ENCODE measurements at places on chromosomes 13 and 19.

DNA sequence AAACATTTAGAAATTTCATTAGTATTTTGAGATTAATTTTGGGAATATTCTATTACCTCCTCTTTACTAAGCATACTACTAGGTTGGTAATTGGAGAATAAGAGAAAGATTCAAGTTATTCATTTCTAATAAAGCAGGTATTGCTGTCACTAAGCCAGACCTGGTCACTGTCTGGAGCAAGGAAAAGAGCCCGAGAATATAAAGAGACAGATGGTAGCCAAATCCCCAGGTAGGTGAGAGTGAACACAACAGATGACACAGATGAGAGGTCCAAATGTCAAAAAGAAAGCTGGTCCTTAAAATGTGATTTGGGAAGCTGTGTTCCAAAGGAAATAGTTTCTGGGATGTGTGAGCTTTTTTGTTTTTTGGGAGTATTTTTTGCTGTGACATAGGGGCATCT lies 128.6 kb downstream of the ZNF100 start:
- DNase-seq = no peak

GRCh38 chr19:18193388-18194180 lies 566 bp downstream of the MPV17L2 start:
- no peak for DNase-seq

GRCh38 chr19:51566489-51567100 lies 4.5 kb upstream of the ZNF175 start:
- DNase-seq = no peak

DNA sequence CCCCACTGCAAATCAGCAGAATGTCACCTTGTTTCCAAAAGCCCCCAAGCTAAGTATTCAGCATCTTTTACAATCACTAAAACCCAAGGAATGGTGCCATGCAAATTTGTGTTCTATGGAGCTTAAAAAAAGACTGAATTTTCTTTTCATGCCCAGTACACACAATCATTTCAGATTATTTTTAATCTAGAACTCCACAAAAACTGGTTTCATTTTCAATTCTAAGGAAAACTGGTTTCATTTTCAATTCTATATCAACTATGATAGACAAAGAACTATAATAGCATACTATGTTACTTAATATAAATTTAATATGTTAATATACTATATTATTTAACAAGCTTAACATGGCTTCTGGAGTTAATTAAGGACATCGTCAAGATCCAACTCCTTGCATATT lies 88.4 kb upstream of the DOCK9 start:
- DNase-seq = no peak

DNA sequence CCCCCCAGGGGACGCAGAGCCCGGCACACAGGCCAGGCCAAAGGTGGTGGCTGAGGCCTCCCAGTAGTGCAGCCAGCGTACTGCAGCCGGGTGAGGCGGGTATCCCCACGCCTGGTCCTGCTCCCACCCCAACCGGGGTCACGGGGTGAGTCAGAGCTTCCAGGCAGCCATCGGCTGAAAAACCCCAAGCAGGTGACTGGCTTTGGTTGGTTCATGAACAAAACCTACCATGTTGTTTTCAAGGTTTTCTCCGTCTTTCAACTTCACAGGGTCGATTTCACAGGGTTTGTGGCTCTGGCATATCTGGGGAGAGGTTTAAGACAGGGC lies 42.1 kb upstream of the C13orf46 start:
- no peak for DNase-seq

DNA sequence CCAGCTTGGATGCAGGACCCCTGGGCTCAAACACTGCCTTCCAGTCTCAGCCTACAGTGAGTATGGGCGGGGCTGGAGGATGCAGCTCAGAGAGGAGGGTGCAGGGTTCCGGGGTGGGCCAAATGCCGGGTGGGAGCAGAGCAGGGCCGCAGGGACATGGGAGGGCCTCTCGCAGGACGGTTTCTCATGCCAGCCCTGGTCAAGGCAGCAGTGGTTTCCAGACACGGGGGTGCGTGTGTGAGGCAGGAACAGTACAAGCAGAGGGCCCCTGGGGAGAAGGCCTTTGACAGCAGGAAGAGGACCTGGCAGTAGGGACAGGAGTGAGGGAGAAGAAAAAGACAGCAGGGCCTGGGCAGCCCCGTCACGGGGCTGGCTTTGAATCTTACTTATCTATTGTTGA lies 34.1 kb downstream of the CRTC1 start:
- no peak for DNase-seq

- DNase-seq = no peak
Observed at GRCh38 chr13:109868578-109869311, 82.4 kb upstream of the IRS2 start.

GRCh38 chr13:61187471-61187870 lies 228.2 kb downstream of the PCDH20 start:
- DNase-seq = no peak

DNA sequence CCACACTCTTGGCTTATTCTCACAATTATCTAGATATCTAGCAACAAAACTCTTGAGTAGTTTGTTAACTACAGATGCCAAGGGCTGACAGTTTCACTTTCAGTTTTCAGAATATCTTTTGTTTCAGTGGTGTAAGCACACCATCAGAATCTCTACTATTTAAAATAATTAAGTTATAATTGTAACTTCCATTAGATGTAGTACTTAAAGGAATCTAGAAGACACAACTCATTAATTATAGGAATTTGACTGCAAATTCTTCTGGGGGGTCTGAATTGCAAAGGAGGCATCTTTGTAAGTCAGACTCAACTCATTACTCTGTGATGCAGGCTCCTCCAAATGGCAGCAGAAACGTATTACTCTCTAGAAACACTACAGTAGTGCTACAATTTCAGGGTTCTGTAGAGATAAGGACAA lies 44.9 kb upstream of the USPL1 start:
- DNase-seq = no peak

DNA sequence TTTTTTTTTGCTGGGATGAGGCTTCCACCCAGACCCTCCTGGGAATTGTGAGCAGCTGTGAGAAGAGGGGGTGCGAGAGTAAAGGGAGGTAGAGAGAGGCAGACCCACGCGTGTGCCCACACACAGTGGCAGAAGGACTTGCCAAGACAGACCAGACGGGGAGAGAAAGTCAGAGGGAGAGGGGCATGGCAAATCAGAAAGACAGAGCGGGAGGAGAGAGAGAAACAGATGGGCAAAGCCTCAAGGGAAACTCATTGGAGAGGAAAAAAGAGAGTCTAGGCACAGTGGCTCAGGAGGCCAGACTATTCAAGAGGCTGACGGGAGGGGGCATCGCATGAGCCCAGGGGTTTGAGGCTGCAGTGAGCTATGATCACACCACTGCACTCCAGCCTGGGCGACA lies 17.0 kb downstream of the CATSPERG start:
- DNase-seq = no peak

DNA sequence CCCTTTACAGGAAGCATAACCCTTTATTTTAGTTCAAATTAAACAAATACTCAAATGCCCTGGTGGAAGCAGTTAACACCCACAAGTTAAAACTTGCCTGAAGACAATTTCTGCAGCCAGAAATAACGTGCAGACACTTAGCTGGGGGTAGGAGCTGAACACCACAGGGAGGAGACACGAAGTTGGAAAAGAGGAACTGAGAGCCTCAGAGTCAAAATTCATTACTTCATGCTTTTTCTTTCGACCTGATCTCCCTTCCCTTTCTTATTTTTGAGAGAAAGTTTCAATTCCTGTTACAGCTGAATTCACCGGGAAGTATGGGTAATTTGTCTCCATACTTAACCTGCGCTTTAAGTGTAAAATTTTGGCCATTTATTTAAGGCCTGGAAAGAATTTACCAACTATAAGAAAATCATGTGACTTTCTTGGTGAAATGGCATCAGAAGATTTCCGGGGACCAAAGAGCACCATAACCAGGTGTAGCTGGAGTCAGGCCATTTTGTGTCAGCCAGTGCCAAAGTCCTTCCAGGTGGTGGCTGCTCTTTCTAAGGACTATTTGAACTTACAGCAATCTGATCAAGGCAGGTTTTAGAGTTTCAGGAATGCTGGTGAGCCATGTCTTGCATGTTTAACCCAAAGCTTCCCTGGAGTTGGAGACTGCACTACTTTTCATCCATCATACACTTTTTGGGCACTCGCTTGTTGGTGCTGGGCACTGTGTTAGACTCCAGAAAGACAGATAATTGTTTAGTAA lies 46.5 kb upstream of the RCBTB2 start:
- DNase-seq = no peak

GRCh38 chr13:51590231-51590970 lies 6.1 kb downstream of the WDFY2 start:
- DNase-seq = no peak

- no peak for DNase-seq
Observed at GRCh38 chr19:41793414-41793727, 3.0 kb upstream of the CEACAM3 start.

DNA sequence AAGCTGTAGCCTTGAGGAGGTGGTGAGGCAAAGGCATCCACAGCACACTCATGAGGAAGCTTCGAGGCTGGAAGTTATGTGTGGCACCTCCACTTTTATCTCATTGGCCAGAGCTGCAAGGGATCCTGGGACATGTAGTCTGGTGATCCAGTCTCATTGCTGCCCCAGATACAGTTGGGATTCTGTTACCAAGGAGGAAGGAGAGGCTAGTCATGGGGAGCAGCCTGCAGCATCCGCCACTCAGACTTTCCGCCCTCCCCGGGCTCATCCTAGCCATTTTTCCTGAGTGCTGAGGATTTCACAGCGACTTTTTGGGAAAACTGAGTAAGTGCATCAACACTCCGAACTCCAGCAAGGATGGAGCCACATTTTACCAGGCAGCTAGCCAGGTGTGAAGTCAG lies 74.4 kb downstream of the DPF1 start:
- no peak for DNase-seq

- no peak for DNase-seq
Observed at GRCh38 chr13:27423333-27423732, 1.1 kb upstream of the GTF3A start.

- no peak for DNase-seq
Observed at GRCh38 chr19:44987148-44987675, 14.1 kb upstream of the RELB start.

DNA sequence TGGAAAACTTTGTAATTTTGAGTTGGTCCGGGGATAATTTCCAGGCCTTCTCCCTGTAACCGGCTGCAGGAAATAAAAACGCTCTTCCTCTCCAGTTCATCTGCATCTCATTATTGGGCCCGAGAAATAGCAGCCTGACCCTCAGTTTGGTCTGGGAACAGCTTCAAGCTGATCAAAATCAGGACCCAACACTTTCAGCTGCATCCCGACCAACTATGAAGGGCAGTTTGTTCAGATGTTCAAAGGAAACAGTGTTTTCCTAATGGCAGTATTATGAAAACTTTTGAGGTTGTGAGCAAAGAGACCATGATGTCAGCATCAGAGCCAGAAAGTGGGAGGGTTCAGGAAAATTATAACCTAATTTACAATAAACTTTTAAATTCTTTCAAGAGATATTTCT lies 35.7 kb downstream of the STK24 start:
- no peak for DNase-seq

- DNase-seq = no peak
Observed at GRCh38 chr19:22945560-22945959, 57.4 kb downstream of the ZNF728 start.

GRCh38 chr13:20263393-20264044 lies 31.4 kb upstream of the GJB6 start:
- DNase-seq = no peak

DNA sequence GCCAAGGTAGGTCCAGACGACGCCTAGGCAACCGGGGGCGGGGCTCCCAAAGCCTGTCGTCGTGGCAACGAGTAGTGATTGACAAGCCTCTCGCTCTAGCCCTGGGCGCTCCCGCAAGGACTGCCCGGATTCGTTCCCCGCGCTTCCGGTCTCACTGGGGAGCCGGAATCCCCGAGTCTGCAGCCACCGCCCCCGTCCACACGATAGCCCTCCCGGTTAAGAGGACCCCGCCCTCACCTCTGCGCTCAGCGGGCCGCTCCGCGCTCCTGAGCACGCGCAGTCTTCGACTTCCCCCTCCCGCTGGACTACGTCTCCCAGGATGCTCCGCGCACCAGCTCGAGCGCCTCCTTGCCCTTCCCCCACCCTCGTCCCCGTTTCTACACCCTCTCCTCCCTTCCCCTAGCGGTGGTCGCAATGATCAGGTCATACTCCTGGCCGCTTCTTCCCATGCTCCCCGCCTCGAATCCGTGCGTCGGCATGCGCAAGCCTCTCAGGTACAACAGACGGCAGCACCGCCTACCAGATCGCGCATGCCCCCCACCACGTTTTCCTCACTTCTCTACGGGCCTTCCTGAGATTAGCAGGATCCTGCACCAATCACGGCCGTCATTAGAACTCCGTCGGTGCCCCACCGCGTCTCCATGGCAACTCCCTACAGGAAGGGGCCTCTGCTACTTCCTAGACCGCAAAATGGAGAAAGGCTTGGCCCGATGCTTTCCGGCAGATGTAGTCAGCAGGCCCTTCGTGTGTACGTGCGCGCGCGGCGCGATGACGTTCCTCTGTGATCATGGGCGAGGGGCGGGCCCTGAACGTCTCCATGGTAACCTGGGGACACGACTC lies at the start of gene MZF1:
Gene MZF1, minus strand, starts transcription at position 518 of the 840 bp plus-strand sequence. CDS start 1,946 bp downstream, outside the sequence.
- DNase-seq = peak; percentile 99

DNA sequence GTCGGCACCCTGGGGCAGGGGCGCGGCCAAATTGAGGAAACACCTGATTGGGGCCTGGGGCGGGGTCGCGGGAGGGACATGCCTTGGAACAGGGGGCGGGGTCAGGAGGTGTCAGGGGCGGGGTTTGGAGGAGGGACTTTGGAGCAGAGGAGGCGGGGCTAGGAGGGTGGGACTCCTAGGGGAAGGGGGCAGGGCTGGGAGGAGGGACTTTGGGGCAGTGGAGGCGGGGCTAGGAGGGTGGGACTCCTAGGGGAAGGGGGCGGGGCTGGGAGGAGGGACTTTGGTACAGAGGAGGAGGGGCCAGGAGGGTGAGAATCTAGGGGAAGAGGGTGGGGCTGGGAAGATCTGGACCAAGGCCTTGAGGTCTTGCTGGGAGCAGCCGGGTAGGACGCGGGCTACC lies 21.9 kb downstream of the GRIN2D start:
- DNase-seq = no peak

GRCh38 chr13:27086599-27087265 lies 84.9 kb downstream of the USP12 start:
- DNase-seq = no peak

DNA sequence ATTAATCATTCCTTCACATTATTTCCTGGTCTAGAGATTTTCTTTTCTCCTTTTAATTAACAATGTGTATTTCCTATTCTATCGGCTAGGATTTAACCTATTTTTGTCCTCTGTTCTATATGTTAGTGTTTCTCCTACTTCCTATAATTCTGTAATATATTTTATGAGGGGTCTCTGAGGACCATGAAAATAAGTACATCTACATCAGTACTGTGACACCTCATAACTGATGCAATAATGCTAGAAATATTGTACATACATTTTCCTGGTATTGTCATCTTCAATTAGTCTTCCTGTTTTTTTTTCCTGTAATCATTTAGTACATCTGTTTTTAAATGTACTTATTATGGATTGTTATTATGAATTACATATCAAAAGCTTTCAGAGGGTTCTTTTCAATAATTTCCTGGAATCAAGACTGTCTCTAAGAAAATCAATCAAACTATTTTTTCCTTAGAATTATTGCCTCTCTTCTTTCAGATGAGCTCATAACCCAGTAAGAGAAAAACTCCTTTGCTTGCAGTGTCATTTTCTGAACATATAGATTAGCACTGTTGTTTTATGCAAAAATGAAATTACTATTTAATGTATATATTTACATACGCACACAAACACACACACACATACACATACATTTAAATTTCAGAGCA lies 1004.3 kb downstream of the SLITRK5 start:
- DNase-seq = no peak

Data from stimulated activated CD4-positive, alpha-beta T cell treated with anti-CD3 and anti-CD28 coated beads, Interleukin-1b, Interleukin-23, amount 100 ng/mL, for 1 hour (primary cell).